Kidney glomerular epithelial cell (primary cell): ENCODE measurements at places on chromosomes 4 and X.
A peak's percentile ranks its signal among the peaks of the same experiment; 100 is the strongest.

GRCh38 chr4:183760326-183760725 is 101.2 kb downstream of the TRAPPC11 start:
- no peak for DNase-seq

DNA sequence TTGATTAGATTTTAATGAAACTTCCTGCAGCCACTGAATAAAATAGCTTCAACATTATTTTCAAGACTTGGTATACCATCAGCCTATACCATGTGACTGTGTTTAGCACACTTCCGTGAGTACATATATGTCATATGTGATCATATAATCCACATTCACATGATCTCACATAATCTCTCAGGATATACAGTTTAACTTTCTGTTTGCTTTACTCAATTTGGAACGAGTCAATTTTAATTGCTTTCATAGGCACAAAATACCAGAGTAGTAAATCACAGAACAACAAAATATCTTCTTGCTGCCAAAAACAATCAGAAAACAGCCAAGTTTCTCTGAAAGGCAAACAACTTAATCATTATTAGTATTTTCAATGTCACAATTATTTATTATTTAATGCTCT is 731.1 kb upstream of the DIAPH2 start:
- DNase-seq, result no peak

- DNase-seq, result no peak
These were observed 43.7 kb downstream of the FRMPD3 start for GRCh38 chrX:107493141-107493540.

DNA sequence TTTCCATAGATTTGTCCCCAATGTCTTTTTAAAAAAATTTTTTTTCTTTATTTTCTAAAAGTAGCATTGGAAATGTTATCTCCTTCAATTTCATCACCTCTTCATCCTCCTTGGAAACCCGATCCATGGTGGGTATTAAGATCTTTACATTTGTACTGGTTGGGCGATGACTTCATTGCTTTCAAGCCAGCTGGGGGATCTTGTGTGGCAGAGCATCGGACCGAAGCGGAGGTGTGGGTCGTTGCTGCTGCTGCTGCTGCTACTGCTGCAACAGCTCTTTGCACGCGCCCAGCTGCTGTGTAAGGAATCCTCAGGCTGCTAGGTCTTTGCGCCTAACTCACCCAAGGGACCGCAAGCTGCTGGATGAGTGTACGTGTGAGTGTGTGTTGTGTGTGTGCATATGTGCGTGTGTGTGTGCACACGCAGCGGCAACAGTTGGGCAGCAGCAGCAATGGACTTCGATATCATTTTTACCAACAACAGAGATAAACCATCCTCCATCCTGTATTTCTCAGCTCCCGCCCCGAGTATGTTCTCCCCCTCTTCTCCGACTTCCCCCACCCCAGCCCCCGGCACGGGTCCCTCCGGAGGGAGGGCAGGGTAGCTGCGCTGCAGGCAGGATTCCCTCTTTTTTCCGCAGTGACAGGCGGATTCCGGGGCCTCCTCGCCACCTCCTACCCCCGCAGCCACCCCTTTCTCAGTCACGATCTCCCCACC is 768 bp upstream of the CDKL5 start:
- DNase-seq, result no peak

DNA sequence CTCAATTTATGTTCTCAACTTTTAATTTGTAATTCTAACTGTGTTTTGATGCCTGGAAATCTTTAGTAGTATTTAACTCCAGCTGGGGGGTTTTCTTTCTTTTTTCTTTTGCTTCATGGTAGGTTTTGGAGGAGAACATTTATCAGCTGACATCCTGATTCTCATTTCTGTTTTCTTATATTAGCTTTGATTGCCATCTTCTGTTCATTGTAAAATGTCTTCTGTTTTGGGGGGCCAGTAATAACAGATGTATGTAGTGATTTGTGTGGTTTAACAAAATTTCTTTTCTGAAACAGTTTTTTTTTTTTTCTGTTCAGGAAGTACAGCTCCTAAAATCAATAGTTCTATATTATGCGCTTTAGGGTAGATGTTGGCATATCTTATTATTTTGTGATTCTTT is 182.2 kb downstream of the GABRB1 start:
- no peak for DNase-seq

DNA sequence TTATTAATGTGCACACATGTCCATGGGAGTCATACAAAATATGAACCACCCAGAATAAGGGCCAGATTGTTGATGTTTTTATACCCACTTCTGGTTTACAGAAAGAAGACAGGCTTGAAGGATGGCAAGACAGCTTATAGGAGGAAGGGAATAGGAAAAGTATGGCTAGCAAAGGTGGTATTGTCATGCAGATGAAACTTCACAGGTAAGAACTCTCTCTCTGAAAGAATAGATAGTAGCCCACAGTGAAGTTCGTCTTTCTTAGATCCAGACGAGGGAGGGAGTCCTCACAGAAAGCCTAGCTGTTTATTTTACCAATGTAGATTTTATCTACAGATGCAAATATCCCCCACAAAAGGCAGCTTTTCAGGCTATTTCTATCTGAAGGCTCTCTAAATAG is 43.7 kb upstream of the SPIN4 start:
- DNase-seq, result no peak

GRCh38 chr4:42720533-42720932 is 63.6 kb upstream of the ATP8A1 start:
- no peak for DNase-seq

GRCh38 chrX:121356850-121357171 is 309.4 kb downstream of the GLUD2 start:
- no peak for DNase-seq

- DNase-seq, result no peak
These were observed 17.4 kb downstream of the GABRA4 start for GRCh38 chr4:46975812-46976553.

GRCh38 chrX:102958794-102959193 is 21.7 kb downstream of the RAB40AL start:
- DNase-seq, result no peak

DNA sequence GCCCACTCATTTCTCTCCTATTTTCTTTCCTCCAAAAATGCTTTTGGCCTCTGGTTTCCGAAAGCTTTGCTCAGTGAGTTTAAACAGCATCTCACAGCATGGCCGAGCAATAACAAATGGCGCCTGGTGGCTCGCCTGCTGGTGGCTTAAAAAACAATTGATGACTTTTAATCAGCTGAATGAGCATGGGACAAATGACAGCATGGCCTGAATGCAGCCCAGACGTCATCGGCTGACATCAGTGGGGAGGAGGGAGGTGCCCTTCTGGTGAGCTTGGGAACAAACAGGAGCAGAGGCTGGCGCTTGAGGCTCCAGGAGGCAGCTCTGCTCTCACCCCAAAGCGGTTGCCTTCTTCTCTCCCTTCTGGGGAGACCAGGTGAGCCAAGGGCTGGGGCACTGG is 286.4 kb downstream of the BCOR start:
- DNase-seq, result no peak

- DNase-seq, result no peak
These were observed 40.5 kb upstream of the SPP1 start for GRCh38 chr4:87934973-87935372.

- DNase-seq, result no peak
These were observed 90.9 kb downstream of the SH3RF1 start for GRCh38 chr4:169179609-169180521.

DNA sequence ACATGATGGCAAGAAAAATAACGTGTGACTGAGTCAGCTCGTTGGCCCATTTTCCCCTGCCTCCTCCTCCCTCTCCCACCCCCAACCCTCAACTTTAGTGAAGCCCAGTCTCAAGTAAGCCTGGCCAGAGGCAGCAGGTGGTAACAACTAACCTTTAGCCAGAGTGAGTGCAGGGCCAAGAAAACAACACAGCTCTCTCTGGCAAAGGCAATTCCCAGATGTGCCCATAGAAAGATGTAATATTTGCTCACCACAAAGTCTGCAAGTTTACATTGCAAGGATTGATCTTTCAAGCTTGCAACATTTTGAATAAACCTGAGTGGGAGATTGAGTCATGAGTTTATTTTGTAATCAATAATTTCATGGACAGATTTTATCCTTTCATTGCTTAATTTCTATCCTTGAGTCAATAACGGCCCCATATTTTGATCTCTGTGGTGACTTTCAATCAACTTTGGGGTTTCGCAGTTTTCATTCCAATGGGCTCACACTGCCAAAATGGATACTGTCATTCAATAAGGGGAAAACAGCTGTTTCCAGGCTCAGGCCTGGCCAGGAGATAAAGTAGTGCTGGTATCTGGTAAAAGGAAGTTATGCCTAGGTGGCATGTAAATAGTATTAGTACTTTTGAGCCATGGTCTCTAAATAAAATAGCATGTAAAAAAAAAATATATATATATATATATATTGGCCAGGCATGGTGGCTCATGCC is 130.7 kb upstream of the TMEM164 start:
- no peak for DNase-seq

- DNase-seq, result no peak
These were observed 70.5 kb upstream of the KIT start for GRCh38 chr4:54587107-54587891.

DNA sequence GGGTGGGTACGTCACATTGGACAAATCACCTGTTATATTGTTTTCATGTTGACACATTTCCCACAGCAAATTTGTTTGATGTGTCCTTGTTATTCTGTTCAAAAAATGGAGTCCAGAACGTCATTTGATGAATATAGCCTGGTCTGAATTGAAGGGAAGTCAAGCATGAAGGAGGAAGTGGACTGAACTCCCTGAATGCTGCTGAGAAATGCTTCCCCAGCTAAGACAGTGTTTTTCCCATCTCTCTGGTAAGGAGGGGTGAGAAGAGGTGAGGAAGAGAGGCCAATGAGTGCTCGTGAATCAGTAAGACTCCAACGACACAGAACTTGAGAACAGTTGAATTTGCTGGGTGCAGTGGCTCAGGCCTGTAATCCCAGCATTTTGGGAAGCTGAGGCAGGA is 127.4 kb downstream of the RBM47 start:
- no peak for DNase-seq

- DNase-seq, result no peak
These were observed 815.1 kb downstream of the ADGRL3 start for GRCh38 chr4:62015043-62015739.

GRCh38 chrX:136652822-136653723 is 5.1 kb downstream of the CD40LG start:
- DNase-seq, result no peak

DNA sequence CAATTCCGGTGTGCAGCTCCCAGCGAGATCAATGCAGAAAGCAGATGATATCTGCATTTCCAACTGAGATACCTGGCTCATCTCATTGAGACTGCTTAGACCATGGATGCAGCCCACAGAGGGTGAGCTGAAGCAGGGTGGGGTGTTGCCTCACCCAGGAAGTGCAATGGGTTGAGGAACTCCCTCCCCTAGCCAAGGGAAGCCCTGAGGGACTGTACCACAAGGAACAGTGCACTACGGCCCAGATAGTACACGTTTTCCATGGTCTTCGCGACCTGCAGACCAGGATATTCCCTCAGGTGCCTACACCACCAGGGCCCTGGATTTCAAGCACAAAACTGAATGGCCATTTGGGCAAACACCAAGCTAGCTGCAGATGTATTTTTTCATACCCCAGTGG is 150.0 kb downstream of the TET2 start:
- DNase-seq, result no peak

DNA sequence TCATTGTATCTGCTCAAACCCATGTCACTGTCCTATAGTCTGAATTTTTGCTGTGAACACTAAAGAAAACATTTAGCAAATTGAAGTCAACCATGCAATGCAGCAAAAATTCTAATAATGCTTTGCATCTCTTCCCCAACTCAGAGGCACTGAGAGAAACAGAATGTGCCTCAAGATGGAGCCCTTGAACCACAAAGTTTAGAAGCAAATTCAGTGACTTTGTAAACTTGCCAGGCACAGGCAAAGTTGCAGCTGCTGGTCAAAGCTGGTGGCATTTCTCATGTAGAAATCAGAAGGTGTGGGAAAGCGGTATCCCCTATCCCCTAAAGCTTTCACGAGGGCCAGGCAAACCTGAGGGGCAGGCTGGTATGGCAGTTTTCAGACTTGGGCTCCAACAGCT is 121.7 kb upstream of the DIPK2B start:
- peak; percentile 24 for DNase-seq

DNA sequence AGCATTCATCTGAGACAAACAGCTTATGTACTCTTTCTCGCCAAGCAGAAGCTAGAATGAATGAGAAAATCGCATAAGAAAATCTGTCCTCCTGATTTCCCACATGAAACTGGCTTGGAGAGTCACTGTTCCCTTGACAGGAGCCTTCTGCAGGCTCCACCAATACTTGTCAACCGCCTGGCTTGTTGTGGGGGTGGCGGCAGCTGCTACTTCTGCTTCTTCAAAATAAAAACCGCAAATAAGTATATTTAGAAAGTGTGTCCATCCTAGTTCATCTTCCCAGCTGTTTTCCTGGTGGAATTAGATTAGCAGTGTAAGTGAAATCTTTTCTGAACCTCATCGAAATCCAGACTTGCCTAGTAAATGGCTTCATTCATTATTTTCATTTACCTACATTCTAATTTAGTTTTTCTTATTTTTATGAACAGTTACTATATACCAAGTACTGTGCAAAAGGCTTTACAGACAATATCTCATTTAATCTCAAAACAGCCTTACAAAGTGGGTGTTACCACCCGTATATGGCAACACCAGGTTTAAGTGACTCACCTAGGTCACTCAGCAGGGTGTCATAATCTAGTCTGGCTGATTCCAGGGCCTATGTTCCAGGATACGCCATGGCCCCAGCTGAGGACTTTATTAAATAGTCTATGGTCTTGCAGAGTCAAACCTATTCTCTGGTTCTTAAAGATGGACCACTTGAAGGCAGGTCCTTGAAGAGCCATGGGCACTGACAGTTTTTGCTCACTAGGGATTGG is 104.6 kb upstream of the IGFBP7 start:
- DNase-seq, result no peak
